HT-29 (cell line): ENCODE measurements at places on chromosomes 3 and 15.

- no peak for DNase-seq
These were observed 181.6 kb downstream of the CFAP20DC start for GRCh38 chr3:58868097-58868779.

DNA sequence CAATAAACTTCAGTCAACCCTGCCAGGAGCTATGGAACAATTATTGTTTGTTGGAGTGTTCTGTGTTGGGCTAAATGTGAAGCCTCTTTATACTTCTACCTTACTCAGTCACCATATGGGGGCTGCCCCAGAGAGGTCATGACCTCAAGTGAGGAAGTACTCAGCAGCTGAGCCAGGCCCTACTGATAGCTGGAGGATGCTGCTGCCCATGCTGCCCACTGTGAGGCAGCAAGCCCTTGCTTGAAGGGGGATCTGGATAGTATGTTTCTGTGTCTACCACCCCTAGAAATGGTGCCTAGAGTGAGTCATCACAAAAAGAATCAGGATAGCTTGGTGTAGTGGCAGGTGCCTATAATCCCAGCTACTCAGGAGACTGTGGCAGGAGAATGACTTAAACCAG lies 4.5 kb upstream of the RPL24 start:
- no peak for DNase-seq

DNA sequence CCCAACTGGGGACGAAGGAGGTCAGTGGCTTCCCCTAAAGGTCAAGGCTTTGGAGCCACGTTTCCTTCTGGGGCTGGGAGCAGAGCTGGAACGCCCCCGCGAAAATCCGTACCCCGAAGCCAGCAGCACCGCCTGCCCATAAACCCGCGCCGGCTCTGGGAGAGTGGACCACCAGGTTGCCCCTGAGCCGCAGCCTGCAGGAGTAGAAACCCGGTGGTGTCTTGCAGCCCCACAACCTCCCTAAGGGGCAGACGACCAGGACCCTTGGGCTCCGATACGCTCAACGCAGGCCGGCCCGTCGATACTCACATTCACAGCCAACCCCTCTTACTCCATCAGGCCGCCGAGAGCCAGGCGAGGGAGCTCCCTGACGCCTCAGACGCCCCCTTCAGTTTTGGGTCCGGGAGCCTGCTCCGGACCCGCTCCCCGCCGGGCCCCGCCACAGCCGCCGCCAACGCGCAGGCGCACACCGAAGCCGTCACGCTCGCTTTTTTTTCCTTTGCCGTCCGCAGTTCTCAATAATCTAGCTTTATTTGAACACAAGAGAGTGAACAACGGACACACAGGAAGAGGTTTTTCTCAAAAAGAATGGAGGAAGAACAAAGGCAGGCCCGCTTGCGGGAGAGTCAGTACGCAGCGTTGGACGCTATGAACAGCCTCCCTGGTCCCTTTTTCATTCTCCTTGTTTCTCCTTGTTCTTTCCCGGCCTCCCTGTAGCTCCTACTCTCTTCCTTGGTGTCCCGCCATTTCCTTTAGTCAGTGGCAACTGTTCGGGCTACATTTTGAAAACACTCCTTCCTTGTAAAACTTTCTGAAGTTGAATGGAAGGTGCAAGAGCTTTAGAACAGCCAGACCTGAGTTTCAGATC lies at the start of gene ZNF106:
TSS of gene ZNF106 (minus strand) at position 471 of the 868 bp plus-strand sequence. CDS start 18,852 bp downstream, outside the sequence.
- peak; percentile 90 for DNase-seq

DNA sequence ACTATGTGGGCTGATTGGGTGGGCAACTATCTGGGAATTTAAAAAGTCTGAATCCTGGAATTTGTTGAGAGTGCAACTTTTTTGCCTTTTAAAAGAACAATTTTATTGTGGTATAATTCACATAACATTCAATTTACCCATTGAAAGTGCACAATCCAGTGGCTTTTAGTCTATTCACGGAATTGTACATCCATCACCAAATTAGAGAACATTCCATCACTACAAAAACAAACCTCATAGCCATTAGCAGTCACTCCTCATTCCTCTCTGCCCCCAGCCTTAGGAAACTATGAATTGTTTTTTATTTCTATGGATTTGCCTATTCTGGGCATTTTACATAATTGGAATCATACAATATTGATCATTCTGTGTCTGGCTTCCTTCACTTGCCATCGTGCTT lies 101.8 kb upstream of the ALDH1A3 start:
- no peak for DNase-seq

- DNase-seq, result peak; percentile 56
These were observed 3.5 kb downstream of the DUSP7 start for GRCh38 chr3:52052831-52053306.

DNA sequence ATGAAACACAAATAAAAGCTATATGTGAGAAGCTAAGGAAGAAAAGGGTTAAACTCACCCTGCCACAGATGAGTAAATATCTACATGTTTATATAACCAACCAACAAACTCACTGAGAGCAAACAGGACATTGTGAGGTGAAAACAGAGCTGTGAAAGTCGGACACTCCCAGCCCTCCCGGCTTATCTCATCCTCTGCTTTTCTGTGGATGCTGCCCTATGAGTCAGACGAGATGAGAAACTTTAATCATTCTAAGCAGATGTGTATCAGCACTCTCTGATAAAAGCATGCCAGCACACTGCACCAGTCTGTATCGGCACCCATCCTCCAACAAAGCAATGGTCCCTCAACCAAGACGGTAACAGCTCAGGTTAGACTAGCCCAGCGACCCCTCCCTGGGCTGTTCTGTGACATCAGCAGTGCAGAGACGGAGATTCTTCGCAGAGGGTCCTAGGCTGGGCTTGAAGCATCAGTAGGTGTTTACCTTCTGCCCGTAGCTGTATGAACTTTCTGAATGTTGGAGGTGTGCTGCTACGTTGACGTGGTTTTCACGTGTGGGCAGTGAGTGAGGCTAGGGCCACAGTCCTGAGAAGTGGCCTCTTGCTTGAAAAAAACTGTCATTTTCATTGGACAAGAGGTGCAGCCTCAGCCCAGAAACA lies 119.8 kb upstream of the ALDH1A3 start:
- DNase-seq, result peak; percentile 47

DNA sequence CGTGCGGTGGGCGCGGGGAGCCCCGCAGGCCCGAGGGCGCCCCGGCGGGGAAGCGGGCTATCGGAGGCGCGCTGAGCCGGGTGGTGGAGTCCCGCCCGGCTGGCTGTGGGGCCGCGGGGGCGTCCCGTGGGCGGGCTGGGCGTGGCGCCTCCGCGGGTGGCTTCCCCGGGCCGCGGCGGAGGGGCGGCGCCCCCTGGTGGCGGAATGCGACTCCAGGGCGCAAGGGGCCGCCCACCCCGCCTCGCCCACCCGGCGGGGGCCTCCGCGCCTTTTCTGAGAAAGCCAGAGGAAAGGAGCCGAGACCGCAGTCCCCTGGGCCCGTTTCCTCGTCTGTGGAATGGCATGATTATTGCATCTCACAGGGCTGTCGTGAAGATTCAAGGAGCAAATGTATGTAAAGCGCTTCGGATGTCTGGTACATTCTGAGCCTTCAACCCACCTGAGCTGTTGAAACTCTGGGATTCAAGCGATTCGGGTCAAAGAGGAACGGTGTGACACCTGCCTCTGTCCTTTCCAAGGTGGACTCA lies 31.9 kb upstream of the RAB6B start:
- DNase-seq, result no peak

DNA sequence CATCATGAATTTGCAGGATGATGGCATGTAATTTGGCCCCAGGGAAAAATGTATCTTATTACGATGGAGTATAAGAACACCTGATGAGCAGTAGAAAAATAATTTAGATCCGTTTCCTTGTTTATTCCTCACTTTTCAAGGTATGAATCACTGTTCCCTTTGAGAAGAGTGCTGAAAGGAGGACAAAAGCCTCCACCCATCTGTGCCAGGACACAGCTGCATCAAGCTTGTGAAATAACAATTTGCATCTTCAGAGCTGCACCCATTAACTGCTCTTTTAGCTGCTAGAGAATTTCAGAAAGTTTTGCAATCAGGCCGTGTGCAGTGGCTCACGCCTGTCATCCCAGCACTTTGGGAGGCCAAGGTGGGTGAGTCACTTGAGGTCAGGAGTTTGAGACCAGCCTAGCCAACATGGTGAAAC lies 9.6 kb downstream of the CLDND1 start:
- no peak for DNase-seq

GRCh38 chr3:42032693-42033349 lies 58.3 kb upstream of the TRAK1 start:
- no peak for DNase-seq

- no peak for DNase-seq
These were observed 234.6 kb upstream of the BHLHE40 start for GRCh38 chr3:4744405-4745234.

DNA sequence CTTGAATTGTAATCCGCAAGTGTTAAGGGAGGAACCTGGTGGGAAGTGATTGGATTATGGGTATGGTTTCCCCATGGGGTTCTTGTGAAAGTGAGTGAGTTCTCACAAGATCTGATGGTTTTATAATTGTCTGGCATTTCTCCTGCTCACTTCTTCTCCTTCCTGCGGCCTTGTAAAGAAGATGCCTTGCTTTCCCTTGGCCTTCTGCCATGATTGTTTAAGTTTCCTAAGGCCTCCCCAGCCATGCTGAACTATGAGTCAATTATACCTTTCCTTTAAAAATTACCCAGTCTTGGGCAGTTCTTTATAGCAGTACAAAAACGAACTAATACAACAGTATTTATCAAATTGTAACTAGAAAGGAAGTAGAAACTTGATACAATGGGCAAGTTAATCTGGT lies 31.9 kb downstream of the IFT57 start:
- no peak for DNase-seq

GRCh38 chr3:51942603-51943450 lies 664 bp downstream of the PARP3 start:
- DNase-seq, result peak; percentile 41

- DNase-seq, result no peak
These were observed 152.7 kb downstream of the CHSY1 start for GRCh38 chr15:101099183-101099582.

DNA sequence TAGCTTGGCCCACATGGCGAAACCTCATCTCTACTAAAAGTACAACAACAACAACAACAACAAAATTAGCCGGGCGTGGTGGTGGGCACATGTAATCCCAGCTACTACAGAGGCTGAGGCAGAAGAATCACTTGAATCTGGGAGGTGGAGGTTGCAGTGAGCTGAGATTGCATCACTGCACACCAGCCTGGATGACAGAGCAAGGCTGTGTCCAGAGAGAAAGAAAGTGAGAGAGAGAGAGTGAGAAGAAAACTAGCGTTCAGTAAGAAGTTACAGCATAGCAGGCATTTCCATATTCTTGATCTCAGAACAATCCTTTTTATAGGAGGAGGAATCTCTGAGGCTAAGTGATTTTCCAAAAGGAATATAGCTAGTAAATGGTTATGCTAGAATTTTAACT lies 1076.1 kb downstream of the AGBL1 start:
- no peak for DNase-seq

DNA sequence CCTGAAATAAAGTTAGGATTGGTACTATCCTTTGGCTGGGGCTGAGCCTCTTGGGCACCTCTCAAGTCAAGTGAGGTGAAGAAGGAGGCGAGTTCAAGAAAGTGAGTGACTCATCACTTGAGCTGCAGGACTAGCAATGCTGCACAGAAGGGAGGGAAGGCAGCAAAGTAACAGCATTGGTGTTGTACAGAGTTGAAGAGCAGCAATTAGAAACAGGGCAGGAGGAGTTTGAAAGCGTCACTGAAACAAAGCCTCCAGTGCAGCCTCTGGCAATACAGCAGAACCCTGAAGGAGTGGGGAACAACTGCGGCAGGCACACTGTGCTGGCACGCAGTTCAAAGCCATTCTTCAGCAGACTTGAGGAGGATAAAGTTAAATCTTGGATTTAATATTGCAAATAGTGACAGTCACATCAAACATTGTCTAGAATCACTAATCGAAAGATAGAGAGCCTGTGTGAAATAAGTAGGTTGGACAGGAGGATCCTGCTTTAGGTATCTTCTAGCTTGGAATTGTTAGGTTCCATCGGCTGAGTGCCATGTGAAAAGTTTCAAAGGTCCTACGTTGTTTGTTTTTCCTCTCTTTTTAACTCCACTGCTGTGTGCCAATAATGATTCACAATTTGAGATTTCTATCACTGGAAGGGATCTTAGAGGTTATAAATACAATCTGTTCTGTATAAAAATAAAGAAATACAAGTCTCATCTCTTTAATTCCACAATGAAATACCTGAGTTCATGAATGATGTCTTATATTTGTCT lies 479.8 kb downstream of the NAALADL2 start:
- DNase-seq, result peak; percentile 81

GRCh38 chr15:31495281-31495680 lies 168.6 kb downstream of the KLF13 start:
- DNase-seq, result no peak

DNA sequence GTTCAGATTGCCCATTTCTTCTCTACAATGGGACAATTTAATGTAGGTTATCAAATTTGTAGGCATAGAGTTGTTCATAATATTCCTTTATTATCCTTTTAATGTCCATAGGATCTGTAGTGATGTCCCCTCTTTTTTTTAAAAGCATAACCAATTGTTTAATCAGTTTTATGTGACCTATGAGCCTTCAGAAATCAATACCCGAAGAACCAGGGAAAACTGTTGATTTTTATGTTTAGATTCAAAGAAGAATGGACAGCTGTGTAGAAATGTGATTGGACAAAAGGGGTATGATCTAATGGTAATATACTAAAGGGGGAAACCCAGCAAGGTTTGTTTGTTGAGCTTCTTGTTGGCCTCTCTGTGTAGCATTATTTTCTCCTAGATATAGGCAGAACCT lies 39.5 kb downstream of the SUSD5 start:
- DNase-seq, result no peak

DNA sequence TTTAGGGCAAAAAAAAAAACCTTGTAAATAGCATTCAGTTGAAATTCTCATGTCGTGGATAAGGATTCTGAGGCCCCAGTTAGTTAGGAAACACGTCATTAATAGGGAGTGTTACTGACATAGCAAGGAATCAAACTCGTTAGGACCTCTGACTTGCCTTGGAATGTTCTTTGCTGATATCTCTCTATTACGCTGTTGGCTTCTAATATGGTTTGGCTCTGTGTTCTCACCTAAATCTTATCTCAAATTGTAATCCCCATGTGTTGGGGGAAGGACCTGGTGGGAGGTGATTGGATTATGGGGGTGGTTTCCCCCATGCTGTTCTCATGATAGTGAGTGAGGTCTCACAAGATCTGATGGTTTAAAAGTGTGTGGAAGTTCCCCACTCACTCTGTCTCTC lies 40.3 kb downstream of the CHL1 start:
- DNase-seq, result no peak

DNA sequence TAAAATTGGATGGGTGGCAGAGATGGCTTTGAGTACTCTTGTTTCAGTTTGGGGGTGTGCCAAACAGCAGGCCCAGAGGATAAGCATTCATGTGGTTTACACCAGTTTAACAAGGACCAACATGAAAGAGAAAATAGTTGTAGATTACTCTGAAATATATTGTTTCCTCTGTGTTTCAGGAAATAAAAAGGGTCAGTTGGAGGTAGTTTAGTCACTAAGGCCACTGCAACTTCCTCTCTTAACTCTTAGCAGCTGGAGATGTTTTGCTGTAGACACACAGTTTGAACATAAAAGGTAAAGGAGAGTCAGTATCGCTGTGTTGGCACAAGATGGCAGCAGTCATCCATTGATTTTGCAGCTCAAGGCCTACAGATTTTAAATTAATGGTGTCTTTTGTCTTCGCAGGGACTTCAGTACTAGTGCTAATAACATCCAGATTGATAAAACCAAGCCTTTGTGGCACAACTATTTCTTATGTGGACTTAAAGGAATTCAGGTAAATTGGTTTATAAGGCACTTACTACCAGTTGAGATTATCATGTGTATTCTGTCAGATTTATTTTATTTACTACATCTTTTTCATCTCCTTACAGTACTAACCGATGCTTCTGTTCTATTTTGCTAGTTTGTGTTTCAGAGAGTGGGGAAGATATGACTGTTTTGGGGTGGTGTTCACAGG lies 65.5 kb downstream of the GALK2 start:
- peak; percentile 74 for DNase-seq
